Mucosa of gallbladder (tissue), 1 donor: ENCODE measurements at places on chromosomes 4 and X. TPM values are rescaled to one million over a fixed set of nuclear protein-coding genes. Genes with fewer than 3 reads are reported as not detected.

DNA sequence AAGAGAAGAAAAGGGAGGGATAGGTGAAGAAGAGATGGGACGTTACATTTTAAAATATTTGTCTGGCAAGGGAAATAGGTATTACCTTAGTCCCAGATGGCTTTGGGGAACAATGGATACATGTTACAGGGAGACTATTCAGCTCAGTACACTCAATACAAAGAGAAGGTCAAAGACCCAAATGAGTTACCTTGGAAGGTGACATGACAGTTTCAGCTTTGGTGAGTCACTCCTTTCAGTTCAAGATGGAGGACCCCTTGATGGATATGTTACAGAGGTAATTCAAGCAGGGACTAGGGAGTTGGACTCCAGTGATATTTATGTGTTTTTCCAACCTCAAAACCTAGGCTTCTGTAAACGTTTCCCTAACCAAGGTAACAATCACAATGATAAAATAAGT is 5.0 kb downstream of the NOA1 start:
- no peak for DNase-seq

The TXK gene
- total RNA-seq, result 0.86 TPM

DNA sequence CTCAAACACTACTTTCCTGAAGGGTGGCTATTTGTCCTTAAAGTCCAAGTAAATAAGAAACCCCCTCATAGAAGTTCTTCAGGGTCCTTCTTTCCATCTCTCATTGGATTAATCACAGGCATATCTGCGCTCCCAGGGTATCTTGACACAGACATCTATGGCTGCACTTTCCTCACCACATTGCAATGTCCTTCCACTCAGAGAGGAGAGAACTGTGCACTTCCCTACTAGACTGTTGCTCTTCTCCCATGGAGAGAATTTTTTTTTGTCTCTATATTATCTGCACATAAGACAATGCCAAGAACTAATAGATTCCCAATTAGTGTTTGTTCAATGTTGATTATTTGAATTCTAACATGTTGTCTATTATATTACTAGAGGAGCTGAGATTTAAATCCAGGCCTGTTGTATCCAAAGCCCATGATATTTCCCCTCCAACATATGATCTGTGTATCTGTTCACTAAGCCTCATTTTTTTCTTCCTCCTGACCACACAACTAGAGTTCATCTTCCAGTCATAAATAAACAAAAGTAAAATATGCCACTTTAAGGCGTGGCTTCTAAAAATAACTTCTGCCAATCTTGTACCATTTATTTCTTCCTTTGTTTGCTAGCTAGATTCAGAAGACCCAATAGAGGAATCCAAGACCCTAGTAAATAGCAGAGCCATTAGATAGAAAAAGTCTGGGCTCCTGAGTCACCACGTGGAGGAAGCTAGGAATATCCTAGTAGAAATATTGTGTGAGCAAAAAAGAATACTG is 61.5 kb upstream of the FAM241A start:
- DNase-seq, result no peak

DNA sequence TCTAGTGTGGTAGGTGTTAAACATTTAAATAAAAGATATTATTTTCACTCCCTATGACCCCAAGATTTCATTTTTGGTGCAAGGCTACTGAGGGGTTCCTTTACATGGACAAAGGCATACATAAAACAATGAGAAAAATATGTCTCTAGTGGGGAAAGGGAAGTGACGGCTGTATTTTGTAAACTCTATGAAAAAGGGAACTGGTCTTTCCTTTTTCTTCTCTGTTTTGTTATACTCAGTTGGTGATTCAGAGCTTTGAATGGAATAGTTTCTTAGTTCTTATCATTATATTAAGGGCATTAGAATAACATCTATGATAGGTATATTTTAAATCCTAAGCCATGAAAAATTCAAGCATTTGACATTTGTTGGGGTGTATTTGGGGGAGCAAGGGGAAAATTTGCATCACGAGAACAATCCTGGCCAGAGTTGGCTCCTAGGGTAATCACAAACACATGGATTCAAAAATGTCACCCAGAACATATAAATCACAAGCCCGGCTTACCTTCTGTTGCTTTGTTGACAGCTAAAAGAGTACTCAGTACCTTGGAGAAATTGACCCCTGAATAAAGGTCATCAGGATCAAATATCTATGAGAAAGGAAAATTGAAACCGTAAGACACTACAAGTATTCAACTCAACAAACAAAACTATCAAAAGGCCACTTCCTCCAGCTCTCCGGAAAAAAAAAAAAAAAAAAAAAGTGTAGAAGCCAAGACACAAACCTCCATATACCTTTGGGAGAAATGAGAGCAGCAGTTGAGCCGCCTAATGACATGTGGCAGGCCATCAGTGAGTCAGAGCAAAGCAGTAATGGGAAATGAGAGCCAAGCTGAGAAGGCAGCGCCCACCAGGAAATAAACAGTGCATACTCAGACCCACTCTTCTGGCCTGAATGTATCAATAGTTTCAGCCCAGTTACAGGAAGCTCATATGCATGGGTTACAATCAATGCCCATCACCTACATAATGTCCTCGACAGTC is 33.4 kb downstream of the ARHGEF6 start:
- DNase-seq, result no peak

DNA sequence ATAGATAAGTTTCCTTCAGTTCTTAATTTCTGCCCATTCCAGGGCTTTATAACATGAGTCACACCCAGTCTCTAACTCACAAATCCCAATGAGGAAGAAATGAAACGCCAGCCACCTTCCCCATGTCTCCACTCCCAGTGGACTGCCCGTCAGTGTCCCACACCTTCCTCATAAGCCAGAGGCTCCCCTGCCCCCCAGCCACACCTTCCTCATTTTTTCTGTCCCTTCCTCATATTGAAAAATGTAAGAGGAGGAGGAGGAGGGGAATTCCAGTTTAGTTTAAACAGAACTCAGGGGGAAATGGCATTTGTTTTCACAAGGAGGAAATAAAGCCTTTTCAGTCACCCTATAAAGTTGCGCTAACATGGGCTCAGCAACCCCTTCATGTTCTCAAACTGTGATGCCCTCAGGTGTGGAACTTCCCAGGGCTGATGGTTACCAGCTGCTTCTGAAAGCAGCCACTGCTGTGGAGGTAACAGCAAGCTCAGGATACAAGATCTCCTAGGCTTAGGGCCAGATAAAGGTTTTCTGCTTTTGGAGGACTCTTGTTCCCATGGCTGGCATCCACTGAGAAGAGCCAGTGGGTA is 97.8 kb downstream of the PARM1 start:
- peak; percentile 38 for DNase-seq

DNA sequence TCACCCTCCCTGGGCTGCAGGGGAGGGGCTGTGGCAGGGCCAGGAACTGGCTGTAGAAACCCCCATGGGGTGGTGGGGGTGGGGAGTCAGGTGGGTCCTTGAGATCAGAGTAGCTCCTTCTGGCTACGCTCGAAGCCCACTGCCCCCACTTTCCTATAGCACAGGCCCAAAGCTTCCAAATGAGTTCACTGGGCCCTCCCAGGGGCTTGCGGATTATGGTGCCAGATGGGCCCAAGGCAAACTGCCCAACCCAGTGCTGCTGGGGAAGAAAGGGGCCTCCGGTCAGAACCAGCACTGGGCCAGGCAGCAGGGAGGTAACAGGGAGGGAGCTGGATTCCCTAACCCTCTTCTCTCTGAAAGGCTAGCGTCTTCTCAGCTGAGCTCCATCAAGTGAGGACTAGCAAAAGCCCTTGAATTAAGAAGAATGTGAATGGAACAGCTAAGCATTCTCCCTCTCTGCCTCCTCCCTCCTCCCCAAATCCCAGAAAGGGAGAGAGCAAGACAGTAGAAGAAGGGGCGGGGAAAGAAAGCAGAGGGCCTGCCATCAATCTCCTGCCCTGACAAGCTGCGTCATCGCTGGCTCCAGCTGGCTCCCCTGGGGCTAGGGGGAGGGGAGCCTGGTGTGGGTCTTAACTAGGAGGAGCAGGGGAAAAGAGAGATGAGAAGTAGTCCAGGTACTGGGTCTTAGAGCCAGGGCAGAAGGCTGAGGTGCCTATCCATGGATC is 34.7 kb downstream of the FRMPD3 start:
- DNase-seq, result no peak

- DNase-seq, result peak; percentile 54
Observed at GRCh38 chr4:25107827-25108516, 52.3 kb downstream of the SEPSECS start.

GRCh38 chrX:65697915-65698796 is 30.7 kb downstream of the MSN start:
- DNase-seq, result peak; percentile 41

The CSTF2 gene
- 19.5 TPM for total RNA-seq

DNA sequence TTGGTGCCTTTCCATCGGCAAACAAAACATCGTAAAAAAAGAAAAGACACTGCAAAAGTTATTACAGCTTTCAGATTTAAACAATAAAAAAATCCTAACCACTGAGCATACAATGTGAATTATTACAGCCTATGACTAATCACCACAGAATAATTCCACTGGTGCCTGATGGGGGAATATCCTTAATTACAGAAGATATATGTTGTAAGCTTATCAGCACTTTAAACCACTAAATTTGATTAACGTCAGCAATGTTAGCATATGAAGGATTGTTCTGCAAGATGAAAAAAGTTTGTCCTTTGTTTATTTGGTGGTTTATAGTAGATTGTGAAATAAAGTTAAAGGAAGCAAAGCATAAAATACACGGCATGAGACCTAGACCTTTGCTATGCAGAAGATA is 210.2 kb upstream of the ADAMTS3 start:
- no peak for DNase-seq

The AR gene
- total RNA-seq, result 15.9 TPM

DNA sequence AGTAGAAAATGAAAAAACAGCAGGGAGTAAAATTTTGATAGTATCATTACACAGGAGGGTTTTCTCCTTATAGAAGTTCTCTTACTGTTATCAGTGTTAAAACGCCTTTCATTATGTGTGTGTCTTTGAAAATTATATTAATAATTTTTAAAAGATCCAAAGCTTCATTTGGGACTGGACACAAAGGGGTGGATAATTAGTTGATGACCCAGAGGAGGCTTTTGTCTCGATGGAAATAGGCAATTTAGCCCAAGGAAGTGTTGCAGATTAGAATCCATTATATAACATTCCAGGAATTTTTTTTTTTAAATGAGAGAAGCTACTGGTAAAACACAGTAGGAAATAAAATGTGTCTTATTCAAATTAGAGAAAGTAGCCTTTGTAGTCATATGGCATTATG is 1339.3 kb downstream of the FSTL5 start:
- DNase-seq, result no peak

DNA sequence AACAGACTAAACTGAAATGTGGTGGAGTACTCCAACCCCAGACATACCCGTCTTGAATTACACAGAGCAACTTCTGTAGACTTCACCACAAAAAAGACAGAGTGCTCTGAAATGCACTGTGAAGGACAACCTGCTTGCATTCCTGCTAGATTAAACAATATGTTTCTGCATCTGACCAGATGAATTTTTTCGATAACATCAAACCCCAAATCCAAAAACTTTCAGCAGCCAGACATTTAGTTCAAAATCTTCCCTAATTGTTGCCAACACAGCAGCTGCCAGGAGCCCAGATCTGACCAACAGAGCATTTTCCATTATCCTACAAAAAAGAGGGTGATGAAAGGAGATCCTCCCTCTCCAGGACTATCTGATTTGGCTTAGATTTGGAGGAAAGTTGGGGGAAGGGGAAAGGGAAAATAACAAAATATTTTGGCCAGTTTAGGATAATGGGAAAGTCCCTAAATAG is 356.5 kb downstream of the PDGFC start:
- DNase-seq, result no peak

DNA sequence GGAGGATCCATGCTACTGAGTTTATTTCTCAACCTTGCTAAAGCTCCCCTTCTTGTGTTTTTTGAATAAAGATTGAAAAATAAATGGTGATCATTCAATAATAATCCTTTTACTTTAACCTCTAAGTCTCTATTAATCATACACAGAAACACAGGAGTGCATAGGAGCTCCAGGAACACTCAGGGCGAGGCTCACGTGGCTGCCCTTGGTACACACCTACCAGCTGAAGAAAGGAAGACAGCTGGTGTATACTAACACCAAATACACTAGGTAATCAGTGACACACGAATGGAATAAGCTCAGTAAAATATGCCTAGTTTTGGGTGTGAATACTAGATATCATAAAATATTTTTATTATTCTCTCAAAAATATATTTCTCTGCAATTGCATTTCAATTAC is 26.2 kb downstream of the CCDC149 start:
- no peak for DNase-seq

The DKK2 gene
- 1.2 TPM for total RNA-seq

The RRH gene
- 0.23 TPM for total RNA-seq

GRCh38 chrX:118558926-118559325 is 63.3 kb downstream of the DOCK11 start:
- DNase-seq, result no peak

- no peak for DNase-seq
Observed at GRCh38 chr4:180542445-180543100, 1700.6 kb upstream of the TENM3 start.

GRCh38 chrX:642436-643240 is 12.0 kb downstream of the SHOX start:
- no peak for DNase-seq

The MID1IP1 gene
- total RNA-seq, result 58.5 TPM

GRCh38 chr4:118993333-118993732 is 104.7 kb downstream of the SYNPO2 start:
- no peak for DNase-seq

The TSPAN7 gene
- total RNA-seq, result 27.3 TPM

DNA sequence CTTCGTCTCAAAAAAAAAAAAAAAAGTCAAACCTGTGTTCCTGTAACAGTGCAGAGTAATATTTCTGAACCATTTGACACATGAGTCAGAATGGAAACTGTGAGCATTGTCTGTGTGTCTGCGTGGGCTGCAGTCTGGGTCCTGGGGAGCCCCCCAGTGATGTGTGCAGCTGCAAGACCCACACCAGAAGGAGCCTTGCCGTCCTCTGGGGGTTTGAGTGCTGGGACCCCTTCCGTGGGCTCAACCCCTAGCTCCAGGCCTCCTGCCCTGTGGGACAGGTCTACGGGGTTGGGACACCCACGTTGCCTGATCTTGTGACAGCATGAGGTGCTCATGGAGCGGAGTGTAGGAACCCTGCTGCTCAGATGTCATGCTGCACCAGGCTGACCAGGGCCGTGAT is 43.7 kb downstream of the DDX3X start:
- DNase-seq, result no peak

The GPC4 gene
- 38.9 TPM for total RNA-seq

- no peak for DNase-seq
Observed at GRCh38 chrX:133916984-133917722, 68.2 kb downstream of the GPC3 start.

The HPGD gene
- 37.2 TPM for total RNA-seq

GRCh38 chrX:24479924-24480323 is 14.8 kb downstream of the PDK3 start:
- peak; percentile 37 for DNase-seq

The TGIF2LX gene
- total RNA-seq, result not detected

DNA sequence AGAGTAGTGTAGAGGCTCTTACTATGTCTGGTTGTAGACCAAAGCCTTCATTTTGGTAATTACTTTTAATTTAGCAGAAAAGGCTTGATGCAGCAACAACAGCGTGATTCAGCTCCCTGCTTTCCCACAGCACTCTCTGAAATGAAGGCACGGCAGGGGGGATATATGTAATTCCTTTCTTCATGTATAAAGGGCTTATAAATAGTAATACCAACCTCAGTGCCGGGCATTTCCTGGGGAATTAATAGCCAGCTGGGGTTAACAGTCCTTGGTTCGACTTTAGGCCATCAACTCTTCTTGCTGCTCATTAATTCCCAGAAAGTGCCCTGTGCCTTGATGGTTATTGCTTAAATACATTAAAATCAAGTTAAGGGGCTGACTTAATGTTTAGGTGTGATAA is 669.0 kb downstream of the ZNF674 start:
- no peak for DNase-seq

GRCh38 chr4:178026999-178027398 is 584.8 kb upstream of the AGA start:
- DNase-seq, result no peak
